ENCODE measurements at places on chromosomes 6 and 20.

- DNase-seq, result no peak
Observed at GRCh38 chr20:6100246-6100645, 22.6 kb downstream of the FERMT1 start.

- no peak for DNase-seq
Observed at GRCh38 chr20:4985658-4986057, 15.7 kb downstream of the SLC23A2 start.

- DNase-seq, result no peak
Observed at GRCh38 chr6:14746139-14746837, 499.6 kb upstream of the JARID2 start.

- no peak for DNase-seq
Observed at GRCh38 chr6:137683916-137684315, 183.1 kb upstream of the TNFAIP3 start.

DNA sequence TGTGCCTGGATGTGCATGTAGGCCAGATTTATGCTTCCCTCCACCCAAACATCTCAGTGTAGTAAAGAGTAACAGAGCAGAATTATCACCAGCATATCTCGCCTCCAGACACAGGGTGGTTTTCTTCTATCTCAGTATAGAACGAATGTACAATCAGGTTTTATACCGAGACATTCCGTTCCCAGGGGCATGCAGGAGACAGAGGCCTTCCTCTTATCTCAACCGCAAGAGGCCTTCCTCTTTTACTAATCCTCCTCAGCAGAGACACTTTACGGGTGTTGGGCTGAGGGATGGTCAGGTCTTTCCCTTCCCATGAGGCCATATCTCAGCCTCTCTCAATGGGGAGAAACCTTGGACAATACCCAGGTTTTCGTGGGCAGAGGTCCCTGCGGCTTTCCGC, 36.4 kb upstream of the MC3R start:
- DNase-seq, result no peak

GRCh38 chr20:20231528-20232298, 136.2 kb upstream of the INSM1 start:
- no peak for DNase-seq

DNA sequence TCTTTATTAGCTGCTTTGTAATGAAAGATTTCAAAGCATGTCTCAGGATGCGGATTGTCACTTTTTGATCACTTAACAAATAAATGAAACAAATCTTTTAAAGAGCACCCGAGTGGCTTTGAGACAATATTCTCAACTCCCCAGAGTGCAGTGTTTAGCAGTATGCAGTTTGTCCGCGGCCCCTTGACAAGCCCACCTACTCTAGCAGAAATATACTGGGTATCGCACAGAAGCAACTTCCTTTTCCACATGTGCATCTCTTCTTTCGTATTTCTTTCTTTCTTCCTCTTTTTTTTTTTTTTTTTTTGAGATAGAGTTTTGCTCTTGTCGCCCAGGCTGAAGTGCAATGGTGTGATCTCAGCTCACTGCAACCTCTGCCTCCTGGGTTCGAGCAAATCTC, 84.5 kb upstream of the FAM184A start:
- no peak for DNase-seq

DNA sequence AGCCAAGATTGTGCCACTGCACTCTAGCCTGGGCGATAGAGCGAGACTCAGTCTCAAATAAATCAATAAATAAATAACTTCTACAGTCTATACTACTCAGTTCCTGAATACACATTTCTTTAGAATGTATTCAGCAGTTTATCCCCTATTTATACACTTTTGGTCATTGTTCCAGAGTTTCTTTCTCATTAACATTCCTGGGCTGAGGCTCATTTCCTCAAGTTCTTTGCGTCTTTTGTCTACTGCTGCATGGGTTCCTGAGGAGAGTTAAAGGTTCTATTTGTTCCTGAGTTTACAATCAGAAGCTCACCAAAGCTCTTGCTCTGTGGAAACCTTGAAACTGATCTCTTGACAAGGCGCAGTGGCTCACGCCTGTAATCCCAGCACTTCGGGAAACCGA, 37.7 kb upstream of the SASH1 start:
- DNase-seq, result no peak

DNA sequence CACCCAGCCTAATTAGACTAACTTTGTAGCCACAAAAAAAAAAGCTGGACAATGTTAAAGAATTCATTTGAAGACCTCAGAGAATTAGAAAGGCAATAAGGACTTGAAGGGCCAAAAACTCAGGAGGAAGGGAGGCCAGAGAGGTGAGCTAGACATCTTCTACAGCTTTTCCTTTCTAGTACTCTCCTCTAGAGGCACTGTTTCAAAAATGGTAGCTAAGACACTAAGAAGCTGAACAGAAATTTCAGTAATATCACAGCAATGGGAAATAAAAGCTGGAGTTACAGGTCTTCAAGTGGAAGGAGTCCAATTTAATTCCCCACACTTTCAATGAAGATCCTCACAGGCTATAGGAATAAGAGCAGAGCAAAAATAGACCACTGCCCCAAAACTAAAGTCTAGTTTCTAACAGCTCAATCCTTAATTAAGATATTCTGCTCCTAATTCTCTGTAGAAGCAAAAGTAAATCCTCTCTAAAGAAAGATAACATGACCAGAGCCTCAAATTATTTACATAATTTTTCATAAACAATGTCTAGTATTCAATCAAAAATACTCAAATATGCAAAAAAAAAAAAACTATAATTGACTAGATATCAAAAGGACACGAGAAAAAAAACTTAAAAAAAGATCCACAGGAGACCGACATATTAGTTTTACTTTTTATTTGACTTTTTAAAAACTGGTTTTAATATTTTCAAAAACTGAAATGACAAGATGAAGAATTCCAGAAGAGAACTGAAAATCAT, 63.7 kb downstream of the RNGTT start:
- no peak for DNase-seq

DNA sequence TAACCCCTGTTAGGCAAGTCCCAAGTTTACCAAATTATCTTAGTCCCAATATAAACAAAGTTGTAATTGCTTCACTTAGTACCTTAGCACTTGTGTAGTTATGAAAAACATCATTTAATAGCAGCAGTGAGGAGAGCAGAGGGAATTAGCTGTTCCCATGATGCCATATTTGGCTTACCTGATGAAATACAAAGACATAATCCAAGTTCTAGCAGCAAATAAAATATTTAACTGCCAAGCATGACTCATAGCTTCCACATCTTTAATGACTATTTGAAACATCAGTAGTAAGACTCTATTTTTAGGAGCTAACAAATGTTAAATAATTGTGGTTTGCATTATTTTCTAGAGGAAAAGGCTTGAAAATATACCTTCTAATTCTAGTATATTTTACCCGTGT, 94.0 kb upstream of the MCHR2 start:
- DNase-seq, result no peak

Measured in AG08396 (cell line).